ENCODE measurements at places on chromosomes 12 and 14.

- no peak for DNase-seq
Measured at GRCh38 chr12:31961137-31961536, 1.9 kb downstream of the RESF1 start.

- DNase-seq: no peak
Measured at GRCh38 chr14:89137526-89138163, 279.4 kb downstream of the FOXN3 start.

- DNase-seq: no peak
Measured at GRCh38 chr14:75752907-75753594, 92.0 kb downstream of the TTLL5 start.

DNA sequence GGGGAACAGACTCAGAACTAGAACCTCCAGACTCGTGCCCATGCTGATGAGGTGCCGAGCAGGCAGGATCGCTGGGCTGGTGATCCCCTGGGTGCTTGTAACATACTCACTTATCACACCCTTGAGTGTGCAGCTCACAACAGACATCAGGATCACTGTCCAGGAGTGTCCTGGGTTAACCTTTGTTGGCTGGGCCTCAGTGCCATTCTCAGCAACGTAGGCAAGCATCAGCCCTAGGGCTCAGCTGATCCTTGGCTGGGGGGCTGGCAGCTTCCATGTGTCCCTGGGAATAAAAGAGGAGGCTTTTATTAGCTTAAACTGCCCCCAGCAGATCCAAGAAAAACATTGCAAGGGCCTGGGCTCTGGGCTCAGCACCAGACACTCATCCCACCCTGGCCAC is 1.6 kb downstream of the TMEM229B start:
- no peak for DNase-seq
